Activated CD4-positive, CD25-positive, alpha-beta regulatory T cell treated with anti-CD3 and anti-CD28 coated beads, Interleukin-2, amount 50 U/mL, for 24 hours (primary cell): ENCODE measurements at places on chromosomes 16 and 17.

DNA sequence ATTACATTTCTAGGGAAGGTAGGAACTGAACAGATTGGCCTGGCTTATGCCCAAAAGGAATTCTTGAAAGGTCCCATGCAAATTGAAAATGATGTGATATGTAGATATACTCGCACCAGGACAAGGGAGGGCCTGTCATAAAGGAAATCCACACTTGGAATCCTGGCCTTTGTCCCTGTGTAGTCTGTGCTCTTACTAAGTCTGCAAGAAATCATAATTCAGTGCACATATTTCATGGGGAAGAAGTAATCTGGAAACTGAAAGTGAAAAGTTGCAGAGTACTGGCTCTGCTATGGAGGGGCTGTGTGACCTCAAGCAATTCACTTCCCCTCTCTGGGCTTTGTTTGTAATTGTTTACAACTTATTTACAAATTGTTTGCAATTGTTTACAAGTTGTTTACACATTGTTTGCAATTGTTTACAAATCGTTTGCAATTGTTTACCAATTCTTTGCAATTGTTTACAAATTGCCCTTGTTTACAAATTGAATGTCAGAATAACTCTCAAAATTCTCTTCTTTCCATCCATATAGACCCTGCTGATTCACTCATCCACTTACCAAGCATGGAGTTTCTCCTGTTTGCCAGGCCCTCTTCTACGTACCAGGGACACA lies 12.9 kb downstream of the SCNN1G start:
- ATAC-seq = no peak

DNA sequence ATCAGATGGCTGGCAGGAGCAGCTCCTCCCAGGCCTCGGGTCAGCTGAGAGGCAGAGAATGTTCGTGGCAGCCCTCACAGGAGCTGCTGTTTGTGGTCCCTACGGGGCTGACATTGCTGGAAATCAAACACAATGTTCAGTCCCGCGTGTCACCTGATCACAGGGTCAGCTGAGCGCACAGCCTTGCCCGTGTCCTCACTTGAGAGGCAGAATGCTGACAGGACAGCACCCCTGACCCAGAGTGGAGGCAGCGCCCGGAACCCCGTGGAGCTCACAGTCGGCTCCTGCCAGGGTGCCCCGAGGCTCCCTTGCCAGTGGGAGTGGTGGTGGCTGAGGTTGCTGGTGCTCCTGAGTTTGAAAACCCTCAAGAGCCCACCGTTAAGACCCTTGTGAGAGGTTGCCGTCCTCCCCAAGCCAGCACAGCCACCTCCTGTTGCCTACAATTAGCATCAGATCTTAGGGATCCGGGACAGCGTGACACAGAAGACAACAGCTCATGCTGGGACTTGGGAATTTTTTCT lies 3.6 kb upstream of the CHMP6 start:
- no peak for ATAC-seq

GRCh38 chr17:2482218-2482617 lies 29.5 kb downstream of the METTL16 start:
- no peak for ATAC-seq

GRCh38 chr17:37358098-37358829 lies 17.5 kb upstream of the C17orf78 start:
- ATAC-seq = peak; percentile 13

DNA sequence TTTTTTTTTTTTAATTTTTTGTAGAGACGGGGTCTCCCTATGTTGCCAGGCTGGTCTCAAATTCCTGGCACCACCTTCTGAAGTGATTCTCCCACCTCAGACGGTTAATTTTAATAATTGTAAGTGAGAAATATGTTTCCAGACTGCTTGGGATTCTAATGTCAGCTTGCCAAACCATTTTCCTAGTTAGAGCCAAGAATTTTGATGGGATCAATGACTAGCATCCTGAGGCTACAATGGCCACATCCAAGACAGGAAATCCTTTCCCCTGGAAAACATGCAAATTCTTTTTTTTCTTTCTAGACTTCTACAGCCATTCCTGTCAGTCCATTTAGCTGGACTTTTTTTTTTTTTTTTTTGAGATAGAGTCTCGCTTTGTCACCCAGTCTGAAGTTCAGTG lies 32.6 kb downstream of the IGF2BP1 start:
- no peak for ATAC-seq

GRCh38 chr17:58387834-58388233 lies 29.5 kb downstream of the RNF43 start:
- peak; percentile 62 for ATAC-seq

- ATAC-seq = no peak
Observed at GRCh38 chr16:17342031-17342430, 128.7 kb downstream of the XYLT1 start.

GRCh38 chr16:84308120-84308519 lies 13.4 kb downstream of the WFDC1 start:
- no peak for ATAC-seq

DNA sequence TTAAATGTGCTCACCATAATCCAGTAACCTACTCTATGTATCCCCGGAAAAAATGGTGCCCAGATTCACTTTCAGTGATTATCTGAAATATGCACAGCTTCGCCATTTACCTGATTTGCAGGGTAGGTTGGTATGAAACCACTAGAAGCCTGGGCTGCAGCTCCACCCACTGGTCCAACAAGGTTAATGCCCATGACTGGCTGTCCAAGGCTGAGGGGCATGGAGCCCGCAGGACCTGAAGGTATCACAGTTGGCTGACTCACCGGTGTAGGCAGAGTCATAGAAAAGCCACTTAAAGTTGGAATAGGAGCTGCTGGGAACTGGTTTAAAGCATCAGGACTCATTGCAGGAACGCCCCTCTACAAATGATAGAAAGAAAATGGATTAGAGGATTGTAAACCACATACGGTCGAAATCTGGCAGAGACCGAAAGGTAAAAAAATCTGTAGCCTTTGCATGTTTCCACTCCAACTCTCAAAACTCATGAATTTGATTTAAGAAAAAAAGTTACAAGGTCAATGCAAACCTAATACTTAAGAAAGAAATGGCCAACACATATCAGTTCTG lies 38.6 kb downstream of the SYNRG start:
- no peak for ATAC-seq

DNA sequence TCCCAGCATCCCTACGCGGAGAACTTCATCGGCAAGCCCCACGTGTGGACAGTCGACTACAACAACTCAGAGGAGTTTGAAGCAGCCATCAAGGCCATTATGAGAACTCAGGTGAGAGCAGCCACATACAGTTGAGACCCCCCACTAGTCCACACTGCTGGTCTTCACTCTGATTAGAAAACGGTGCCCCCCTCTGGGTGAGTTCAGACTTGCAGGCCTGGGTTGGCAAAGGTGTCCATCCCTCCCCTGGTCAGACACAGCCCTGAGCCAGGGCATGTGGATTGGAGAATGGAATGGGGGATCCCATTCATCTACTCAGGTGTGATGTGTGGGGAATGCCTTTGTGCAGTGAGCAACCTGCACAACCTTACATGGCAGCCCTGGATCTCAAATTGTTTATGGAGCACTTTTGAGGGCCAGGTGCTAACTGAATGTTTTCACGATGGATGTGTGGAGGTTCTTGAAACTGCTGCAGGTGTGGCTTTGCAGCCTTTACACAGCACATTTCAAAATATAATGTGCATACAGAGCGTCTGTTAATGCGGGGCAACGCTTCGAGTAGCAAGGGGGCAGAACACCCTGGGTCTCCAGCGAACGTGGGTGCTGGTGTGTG lies 72.6 kb downstream of the MGAT5B start:
- ATAC-seq = no peak

DNA sequence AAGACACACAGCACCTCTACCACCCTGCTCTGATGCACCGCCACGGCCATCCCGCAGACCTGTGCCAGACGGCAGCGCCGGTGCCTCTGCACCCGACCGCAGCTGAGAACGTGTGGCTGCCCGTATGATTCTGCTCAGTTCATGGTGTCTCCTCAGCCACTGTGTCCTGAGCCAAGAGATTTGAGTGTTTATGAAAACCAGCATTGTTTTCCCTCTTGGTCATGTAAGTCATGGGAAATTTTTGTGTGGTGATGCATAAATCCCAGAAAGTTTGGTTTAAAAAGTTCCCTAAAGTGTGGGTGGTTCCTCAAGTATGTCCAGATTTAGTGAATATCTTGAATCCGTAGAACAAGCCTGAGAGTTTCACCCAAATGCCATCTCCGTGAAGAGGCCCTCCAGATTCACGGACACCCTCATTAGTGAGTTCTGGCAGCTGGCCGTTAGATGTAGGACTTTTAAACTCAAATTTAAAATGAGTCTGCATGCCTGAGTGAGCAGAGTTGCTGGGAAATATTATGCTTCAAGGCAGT lies 57.6 kb downstream of the CDRT4 start:
- ATAC-seq = no peak

GRCh38 chr16:88883946-88884345 lies 17.5 kb upstream of the PABPN1L start:
- no peak for ATAC-seq

- ATAC-seq = no peak
Observed at GRCh38 chr16:3383045-3383448, 17.8 kb downstream of the ZSCAN32 start.

DNA sequence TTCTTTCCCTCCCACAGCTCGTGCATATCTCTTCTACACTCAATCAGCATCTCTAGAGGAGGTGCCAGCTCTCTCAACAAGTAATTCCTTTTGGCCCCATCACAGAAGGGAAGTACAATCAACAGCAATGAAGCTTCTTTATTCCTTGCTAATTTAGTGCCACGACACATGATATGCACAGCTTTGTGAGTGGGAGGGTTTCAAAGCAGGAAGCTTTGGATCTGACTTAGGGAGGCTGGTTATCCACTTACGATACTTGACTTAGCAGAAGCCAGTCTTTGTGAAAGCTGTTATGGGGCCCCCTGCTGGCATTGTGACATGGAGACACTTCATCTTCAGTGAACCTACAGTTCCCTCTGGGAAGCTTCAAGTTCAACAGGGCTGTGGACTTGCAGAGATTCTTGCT lies 81.0 kb downstream of the TMEM100 start:
- no peak for ATAC-seq

DNA sequence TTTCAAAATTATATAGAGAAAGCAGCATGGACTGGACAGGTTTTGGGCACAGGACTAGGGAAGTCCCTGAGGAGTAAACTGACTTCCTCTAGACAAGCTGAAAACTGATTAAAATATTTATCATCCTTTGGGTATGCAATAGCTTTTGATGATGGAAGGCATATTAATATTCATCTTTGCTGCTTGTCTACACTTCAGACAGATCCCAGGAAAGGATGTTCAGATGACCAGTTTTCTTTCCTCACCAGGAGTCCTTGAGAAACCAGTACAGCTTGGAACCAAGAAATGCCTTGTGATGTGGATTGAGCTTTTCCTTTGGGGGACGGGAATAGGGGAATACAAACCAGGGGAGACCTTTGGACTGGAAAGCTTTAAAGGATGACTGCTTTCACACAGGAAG lies 195.5 kb downstream of the FTO start:
- no peak for ATAC-seq

DNA sequence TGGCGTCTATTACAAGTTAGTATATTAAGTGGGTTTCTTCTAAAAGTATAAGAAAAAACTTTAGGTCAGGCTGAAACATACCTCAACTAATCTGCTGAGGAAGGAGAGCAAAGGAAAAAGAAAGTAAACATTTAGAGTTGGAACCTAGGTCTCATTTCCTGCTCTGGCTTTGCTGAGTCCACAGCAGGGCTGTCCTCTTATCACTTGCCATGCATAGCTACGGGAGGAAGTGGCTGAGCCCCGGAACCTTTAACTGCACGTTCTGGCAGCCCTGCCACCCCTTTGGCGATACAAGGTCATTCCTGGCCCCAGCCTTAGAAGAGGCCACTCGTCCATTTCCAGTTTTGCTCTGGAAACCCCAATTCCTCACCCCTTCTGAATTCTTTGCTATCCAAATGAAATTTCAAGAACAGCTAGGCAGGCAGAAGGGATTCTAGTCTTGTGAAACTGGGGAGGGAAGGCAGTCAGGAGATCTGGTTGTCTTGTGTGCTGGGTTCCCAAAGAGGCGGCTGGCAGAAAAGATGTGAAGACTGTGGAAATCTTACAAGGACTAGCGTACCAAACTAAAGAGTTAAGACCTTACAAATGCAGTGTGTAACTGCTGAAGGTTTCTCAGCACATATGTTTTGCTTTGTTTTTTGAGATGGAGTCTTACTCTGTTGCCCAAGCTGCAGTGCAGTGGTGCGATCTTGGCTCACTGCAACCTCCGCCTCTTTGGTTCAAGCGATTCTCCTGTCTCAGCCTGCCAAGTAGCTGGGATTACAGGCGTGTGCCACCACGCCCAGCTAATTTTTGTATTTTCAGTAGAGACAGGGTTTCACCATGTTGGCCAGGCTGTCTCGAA lies 19.1 kb downstream of the WIPI1 start:
- ATAC-seq = peak; percentile 63

DNA sequence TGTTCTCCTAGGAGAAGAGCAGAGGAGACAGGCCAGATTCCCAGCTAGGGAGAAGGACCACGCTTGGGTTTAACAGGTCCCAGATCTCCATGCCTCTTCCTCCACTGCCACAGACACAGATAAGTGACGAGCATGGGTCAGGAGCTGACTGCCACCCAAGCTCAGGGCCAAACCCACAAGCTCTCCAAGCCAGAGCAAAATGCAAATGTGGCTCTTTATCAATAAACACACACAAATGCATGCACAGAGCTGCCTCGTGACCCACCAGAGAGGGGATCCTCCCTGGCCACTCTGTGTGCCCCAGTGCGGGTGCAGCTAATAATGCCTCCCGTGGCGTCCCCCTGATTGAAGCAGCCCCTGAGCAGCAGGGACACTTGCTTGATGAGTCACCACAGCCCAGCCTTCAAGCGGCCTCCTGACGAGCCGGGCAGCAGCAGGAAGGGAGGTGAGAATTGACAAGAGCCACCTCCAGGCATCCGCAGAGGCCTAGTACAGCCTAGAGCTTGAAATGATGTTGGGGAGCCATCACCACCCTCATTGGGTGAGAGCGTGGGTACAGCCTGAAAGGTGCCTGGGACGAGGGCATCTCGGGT lies 143.9 kb downstream of the CCDC182 start:
- ATAC-seq = no peak

DNA sequence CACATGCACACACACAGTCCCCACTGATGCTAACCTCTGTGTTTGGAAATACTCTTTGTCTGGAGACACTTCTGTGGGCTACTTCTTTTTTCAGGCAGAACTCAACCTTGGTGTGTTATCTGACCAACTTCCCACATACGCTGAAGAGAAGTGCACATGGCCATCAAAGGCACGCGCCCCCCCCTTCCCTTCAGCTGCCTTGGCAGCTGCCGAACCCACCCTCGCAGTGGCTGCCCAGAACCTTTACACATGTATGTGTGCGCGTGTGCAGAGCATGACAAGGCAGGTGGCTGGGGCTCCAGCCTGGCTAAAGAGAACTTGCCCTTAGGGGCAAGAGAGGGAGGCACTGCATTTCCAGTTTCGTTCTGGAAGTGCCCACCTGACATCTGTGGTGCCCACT lies 3.9 kb downstream of the RAPGEFL1 start:
- ATAC-seq = no peak

- no peak for ATAC-seq
Observed at GRCh38 chr16:843771-844170, 43.2 kb upstream of the GNG13 start.

- peak; percentile 63 for ATAC-seq
Observed at GRCh38 chr17:56943505-56944125, 17.2 kb downstream of the COIL start.
